ENCODE measurements at places on chromosomes 12 and 14.

DNA sequence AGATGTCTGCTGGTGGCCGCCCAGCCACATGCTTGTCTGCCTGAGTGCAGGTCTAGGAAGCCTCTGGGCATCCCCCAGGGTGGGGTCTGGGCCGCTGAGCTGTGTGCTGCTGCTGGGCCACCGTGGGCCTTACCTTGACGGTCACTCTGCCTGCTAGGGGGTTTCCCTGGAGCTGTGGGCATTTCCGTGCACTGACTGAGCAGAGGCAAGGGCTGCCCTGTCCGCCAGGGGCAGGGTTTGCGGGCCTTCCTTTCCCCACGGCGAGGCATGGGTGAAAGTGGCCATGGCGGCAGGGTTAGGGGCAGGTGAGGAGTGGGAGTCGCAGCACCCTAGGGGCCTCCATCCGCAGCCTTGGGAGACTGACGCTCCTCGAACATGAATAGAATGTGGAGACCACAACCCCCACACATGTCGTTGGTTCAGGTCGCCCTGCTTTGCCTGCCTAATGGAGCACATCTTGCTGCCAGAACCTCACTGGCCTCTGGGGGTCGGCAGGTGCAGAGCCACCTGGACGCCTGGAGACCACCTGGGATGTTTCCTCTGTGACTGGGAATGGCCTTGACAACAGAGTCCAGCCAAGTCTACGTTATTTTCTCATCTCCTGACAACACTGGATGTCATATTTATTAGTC is 2.5 kb downstream of the ZBTB42 start:
- peaks cover 61% of the 10 kb centered on the region for H3K4me1 ChIP-seq
- no peak overlapping the region for H3K27ac ChIP-seq
- no peak for DNase-seq
- H3K27me3 ChIP-seq = no peaks in the 10 kb centered on the region
- H3K4me3 ChIP-seq = no peak overlapping the region
- H3K36me3 ChIP-seq = no peaks in the 10 kb centered on the region

DNA sequence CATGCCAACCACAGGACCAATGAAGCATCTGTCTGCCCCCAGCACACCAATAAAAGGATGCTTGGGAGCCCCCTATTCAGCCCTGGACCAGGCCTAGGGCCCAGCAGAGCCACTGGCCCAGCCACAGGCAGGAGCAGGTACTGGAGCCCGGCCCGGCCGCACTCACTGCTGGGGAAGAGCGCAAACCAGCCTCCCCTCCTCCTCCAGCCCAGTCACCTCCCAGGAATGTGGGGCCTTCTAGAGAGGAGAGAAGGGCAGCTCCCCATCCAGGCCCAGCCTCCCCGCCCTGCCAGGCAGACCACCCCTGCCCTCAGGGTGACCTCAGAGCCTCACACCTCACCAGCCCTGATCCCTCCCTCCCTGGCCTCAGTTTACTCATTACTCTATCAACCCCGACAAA is 56.2 kb downstream of the CCNK start:
- peak overlapping the region; percentile 10 for H3K27ac ChIP-seq
- H3K36me3 ChIP-seq = no peaks in the 10 kb centered on the region
- H3K27me3 ChIP-seq = no peaks in the 10 kb centered on the region
- no peak for DNase-seq
- peaks cover 36% of the 10 kb centered on the region for H3K4me1 ChIP-seq

GRCh38 chr14:102854091-102854703 is 68.3 kb upstream of the AMN start:
- no peak for DNase-seq
- H3K4me1 ChIP-seq = peaks cover 11% of the 10 kb centered on the region
- H3K4me3 ChIP-seq = no peak overlapping the region
- H3K27ac ChIP-seq = no peak overlapping the region

- no peak overlapping the region for H3K27ac ChIP-seq
- no peaks in the 10 kb centered on the region for H3K27me3 ChIP-seq
- peaks cover 15% of the 10 kb centered on the region for H3K4me1 ChIP-seq
- DNase-seq = no peak
- H3K4me3 ChIP-seq = no peak overlapping the region
Observed at GRCh38 chr14:79703209-79703608, 508.1 kb downstream of the DIO2 start.

DNA sequence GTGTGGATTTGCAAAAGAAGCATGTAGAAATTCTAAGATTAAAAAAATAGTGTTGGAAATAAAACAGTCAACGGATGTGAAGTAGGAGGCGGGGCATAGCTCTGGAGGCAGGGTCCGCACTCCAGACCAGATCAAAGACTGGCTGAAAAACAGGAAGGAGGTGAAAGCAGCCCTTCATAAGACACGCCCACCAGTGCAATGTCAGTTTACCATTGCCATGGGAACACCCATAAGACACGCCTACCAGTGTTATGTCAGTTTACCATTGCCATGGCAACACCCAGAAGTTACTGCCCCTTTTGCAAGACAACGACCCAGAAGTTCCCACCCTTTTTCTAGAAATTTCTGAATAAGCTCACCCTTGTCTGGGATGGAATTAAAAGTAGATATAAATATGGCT is 87.1 kb downstream of the FZD10 start:
- H3K36me3 ChIP-seq = no peaks in the 10 kb centered on the region
- H3K27ac ChIP-seq = no peak overlapping the region
- no peaks in the 10 kb centered on the region for H3K27me3 ChIP-seq
- DNase-seq = no peak
